ENCODE measurements at places on chromosomes 11 and 22.

- no peak for DNase-seq
Measured at GRCh38 chr11:44112091-44112821, 16.8 kb downstream of the EXT2 start.

- DNase-seq = no peak
Measured at GRCh38 chr22:49107561-49107960, 720.1 kb downstream of the BRD1 start.

DNA sequence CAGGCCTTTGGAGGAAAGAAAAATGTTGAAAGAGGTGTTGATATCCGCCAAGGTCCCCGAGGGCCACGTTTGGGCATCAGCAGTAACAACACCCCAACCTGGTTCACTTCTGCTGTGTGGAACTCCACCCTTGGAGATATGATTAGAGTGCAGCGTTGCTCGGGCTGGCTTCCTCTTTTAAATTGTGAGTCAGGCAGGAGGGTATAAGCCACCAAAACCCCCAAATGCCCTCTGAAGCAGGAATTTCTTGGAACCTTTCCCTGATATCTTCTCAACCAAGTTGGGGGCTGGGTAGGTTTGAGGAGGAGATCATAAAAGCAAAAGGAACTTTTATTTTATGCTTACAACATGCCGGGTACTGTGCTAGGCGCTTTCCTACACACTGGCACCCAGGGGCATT lies 6.4 kb upstream of the C11orf96 start:
- DNase-seq = no peak

GRCh38 chr11:88101881-88102597 lies 73.2 kb downstream of the RAB38 start:
- DNase-seq = no peak

- no peak for DNase-seq
Measured at GRCh38 chr11:102850973-102851745, 7.8 kb upstream of the MMP3 start.

- no peak for DNase-seq
Measured at GRCh38 chr11:30619767-30620166, 33.6 kb upstream of the MPPED2 start.

- no peak for DNase-seq
Measured at GRCh38 chr11:132119573-132119972, 749.2 kb downstream of the NTM start.

GRCh38 chr11:97259434-97259833 lies 869.6 kb downstream of the JRKL start:
- no peak for DNase-seq

DNA sequence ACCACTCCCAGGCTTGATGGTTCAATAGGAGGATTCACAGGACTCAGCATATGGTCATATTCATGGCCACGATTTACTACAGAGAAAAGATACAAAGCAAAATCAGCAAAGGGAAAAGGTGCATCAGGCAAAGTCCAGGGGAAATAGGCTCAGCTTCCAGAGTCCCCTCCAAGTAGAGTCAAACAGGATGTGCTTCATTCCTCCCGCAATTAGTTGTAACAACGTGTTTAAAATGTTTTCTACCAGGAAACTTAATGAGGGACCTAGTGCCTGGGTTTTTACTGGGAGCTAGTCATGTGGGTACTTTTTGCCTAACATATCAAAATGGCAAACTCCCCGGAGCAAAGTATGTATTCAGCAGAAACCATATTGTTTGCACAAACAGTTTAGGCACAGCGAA lies 14.9 kb upstream of the SREBF2 start:
- DNase-seq = no peak

DNA sequence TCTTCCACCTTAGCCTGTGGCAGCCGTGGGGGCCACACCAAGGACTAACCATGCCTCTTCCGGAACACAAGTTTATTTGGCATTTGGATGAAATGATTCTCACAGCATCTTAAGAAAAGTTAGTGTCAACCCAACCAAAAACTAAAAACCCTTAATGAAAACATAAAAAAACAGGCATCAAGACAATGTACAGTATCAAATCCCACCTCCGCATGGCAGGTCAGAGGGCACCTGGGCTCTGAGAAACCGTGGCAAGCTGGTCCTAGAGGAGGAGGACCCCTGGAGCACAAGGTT lies 86.0 kb downstream of the DGCR2 start:
- DNase-seq = no peak

- DNase-seq = no peak
Measured at GRCh38 chr11:76752321-76753143, 30.6 kb upstream of the TSKU start.

DNA sequence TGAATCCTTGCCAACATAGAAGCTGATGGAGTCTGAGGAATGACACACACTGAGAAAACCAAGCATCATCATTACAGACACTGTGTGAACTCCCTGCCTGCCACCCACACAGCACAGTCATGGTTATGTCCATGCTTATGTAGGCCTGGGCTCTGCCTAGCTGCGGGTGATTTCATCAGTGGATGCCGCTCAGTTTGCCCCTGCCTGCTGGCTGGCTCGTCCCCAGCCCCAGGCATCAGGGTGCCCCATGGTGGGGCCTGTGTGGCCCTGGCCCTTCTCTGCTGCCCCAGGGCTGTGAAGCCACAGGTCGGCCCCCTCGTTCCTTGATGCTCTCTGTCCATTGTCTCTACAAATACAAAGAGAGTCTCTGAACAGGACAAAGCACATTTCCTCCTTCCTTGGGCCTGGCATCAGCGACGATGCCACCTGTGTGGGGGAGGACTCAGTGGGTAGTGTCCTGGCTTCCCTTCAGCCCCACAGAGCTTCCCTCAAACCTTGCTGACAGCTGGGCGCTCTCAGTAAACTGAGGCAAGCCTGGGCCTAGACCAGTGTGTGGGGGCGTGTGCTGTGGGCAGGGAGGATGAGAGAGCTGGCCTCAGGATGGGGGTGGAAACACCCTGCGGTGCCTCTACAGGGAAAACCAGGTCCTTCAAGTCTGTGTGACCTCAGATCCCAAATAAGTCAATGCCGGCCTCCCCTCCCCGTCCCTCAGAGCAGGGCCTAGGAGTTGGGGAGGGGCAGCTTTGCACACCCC lies 20.0 kb upstream of the TUB start:
- DNase-seq = no peak

DNA sequence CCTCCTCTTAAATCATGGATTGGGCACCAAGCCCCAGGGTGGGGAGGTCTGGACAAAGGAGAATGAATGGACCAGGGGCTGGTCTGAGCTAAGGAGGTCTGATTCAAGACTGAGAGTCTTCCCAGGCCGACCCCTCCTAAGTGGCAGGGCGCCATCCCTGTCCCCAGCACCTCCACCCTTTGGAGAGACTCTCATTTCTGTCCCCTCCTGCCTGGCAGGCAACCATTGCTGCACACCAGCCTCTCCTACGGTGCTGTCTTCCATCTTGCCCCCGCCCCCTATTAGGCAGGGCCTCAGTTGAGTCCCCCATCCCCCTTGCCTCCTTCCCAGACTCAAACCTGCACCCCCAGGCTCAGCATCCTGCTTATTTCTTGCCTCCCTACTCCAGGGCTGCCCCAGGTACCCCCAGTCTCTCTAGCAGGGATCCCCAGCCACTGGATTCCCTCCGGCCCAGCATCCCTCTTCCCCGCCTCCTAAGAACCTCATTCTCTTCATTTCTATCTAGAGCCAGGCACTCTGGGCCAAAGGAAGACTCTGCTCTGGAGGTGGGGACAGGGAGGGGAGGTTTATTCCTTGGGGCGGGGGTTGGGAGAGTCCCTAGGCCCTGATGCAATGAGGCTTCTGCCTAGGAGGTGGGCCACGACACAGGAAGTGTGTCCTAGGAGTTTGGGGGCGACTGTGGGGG lies 1.7 kb upstream of the RCOR2 start:
- DNase-seq = no peak

DNA sequence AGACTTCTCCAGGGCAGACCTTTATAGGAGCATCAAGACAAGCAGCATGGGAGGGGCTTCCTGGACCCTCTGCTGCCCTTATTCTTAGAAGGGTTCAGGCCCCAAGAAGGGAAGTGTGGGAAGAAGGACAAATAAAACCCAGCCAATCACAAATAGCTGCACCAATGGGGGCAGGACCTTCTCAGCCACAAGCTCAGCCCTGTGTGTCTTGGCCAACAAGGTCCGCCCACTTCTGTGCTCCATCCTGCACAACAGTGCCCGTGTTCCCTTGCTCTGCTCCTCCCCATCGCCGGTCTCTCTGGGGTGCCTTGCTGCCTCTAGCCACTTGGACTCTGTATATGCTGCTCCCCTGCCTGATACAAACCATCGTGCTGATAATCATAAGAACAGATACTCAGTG lies 86.1 kb downstream of the NAT10 start:
- DNase-seq = no peak

DNA sequence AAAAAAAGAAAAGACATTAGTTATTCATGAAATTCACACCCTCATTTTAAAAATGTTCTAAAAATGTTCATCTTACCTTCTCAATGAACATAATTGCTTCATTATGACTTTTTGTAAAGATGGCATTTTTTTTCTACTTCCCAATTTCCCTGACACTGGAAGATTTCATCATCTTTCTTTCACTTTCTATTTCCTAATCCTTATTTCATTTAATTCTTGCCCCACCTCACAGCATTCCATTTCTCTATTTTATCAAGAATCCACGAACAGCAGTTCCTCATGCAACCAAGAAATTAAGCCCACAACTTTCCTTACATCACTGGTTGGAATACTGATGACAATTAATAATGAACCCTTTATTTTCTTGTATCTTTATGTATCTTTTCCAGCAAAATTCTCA lies 1.9 kb downstream of the PATL1 start:
- no peak for DNase-seq

- no peak for DNase-seq
Measured at GRCh38 chr11:128629516-128630106, 42.3 kb upstream of the ETS1 start.

- DNase-seq = no peak
Measured at GRCh38 chr11:24400059-24400665, 96.7 kb upstream of the LUZP2 start.

- no peak for DNase-seq
Measured at GRCh38 chr11:1139441-1140083, 18.2 kb upstream of the MUC5AC start.

DNA sequence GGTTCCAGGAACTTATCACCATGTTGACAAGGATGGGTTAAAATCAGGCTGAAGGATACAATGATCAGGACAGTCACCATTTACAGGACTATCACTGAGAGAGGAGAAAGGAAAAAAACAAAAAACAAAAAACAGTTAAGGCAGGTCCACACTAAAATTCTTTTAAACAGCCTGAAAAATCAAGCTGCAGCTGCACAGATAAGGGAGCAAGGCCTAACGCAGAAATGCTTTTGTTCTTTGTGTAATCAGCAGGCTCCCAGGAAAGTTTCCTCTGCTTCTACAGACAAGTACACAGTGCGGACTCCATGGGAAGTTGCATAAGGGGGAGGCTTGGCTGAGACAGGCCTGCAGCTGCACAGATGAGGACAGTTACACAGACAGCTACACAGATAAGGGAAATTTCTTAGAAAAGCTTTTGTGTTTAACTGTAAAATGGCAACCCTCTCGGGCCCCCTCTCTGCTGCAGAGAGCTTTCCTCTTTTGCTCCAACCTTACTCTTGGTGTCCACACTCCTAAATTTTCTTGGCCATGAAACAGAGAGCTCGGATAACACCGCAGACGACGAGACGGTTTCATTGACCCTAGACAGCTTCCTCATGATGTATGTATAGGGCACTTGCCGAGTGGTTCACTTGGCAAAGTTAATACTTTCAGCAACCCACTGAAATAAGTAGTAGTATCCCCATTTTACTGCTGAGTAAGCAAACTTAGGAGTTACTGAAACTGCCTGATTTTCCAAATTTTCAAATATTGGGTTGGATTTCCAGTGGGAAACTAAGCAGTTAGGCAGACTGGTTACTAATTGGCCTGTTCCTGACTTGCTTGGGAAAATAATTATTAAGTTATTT lies 45.5 kb downstream of the PIWIL3 start:
- peak; percentile 27 for DNase-seq

DNA sequence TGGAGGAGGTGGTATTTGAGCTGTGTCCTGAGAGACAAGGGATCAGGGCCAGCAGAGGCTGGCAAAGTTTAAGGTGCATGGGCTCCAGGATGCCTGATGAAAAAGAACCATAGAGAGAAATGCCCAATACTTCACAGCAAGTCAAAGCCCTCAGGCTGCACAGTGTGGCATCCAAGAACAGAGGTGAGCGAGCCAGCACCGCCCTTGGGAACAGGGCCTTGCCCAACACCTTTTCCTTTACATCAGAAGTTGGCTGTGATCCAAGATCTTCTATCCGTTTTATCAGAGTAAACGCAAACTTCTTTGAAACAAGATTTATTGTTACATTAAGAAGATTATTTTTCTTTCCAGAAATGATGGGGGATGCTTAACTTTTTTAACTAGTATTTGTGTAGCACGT lies 1.4 kb downstream of the B3GNT6 start:
- DNase-seq = no peak

- DNase-seq = no peak
Measured at GRCh38 chr11:28038775-28039174, 69.2 kb downstream of the KIF18A start.

DNA sequence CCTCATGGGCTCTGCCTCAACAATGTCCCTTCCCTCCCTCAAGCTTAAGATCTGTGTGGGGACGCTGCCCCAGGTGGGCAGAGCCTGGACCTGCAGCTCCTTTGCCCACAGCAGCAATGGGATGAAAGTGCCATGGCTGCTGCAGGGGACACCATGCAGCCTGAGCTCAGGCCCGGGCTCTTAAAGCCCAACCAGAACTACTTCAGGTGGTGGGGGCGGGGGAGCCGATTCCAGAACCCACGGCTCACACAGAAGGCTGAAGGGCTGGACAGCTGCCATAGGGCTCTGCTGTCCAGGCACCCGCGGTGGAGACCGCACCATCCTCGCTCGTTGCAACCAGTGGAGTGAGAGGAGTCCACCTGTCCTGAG lies 12.5 kb downstream of the CHID1 start:
- DNase-seq = no peak

GRCh38 chr11:111322534-111322933 lies 24.2 kb downstream of the POU2AF3 start:
- no peak for DNase-seq

DNA sequence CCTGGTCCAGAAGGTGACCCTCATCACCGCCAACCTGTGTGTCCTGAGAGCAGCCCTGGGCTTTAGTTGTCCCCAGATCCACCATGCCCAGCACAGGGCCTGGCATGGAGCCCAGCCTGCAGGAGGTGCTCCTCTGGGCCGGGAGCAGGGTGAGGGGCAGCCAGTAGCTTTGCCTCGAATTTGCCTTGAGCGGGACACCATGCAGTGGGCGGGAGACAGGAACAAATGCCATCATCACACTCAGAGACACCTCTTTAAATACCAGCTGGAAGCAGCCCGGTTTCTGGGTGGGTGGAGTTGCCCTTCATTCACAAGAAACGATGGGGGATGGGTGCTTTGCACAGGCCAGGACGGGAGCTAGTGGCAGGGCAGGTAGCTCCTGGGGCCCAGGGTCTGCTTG lies 19.3 kb downstream of the FLRT1 start:
- DNase-seq = no peak

GRCh38 chr11:131979364-131979763 lies 608.9 kb downstream of the NTM start:
- DNase-seq = no peak

- no peak for DNase-seq
Measured at GRCh38 chr22:29570456-29570855, 10.5 kb downstream of the NIPSNAP1 start.
